Activated CD4-positive, alpha-beta T cell treated with anti-CD3 and anti-CD28 coated beads, Interleukin-2, amount 10 ng/mL, durations not matched to agents 7 days and 5 days (primary cell): ENCODE measurements at places on chromosomes 11 and 22. TPM values are rescaled to one million over a fixed set of nuclear protein-coding genes. Genes with fewer than 3 reads are reported as not detected.

The CCDC15 gene
- total RNA-seq = 9.0 TPM

The TUBA8 gene
- 2.2 TPM for total RNA-seq

The HEPN1 gene
- not detected for total RNA-seq

The RFPL3 gene
- total RNA-seq = not detected

The RASSF10 gene
- not detected for total RNA-seq

The OR5F1 gene
- not detected for total RNA-seq

The SDHAF2 gene
- total RNA-seq = 48.3 TPM

The AMOTL1 gene
- 3.1 TPM for total RNA-seq

The TRPM5 gene
- total RNA-seq = not detected

The MPZL2 gene
- total RNA-seq = 6.0 TPM

The NPTXR gene
- 1.1 TPM for total RNA-seq

The DCHS1 gene
- 0.40 TPM for total RNA-seq

DNA sequence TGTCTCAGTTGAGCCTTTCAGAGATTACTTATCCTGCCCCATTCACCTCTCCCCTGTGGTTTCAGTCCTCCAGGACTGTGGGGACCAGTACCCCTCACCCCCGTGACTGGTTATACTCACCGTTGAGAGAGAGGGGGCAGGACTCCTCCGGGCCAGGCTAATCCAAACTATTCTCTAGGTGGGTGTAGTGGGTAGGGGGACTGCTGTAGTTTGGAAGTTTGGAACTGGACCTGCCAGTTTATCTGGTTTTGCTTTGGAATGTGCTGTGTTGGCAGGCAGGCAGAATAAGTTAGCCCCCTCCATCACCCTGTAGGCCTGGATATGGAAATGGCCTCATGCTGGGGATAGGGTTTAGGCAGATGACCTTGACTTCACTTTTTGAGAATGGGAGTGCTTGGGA is 13.5 kb downstream of the TEAD1 start:
- DNase-seq = no peak

- DNase-seq = no peak
These were observed 1.2 kb downstream of the TSPAN32 start for GRCh38 chr11:2302896-2303626.

GRCh38 chr11:106231591-106231990 is 154.1 kb downstream of the AASDHPPT start:
- DNase-seq = no peak

DNA sequence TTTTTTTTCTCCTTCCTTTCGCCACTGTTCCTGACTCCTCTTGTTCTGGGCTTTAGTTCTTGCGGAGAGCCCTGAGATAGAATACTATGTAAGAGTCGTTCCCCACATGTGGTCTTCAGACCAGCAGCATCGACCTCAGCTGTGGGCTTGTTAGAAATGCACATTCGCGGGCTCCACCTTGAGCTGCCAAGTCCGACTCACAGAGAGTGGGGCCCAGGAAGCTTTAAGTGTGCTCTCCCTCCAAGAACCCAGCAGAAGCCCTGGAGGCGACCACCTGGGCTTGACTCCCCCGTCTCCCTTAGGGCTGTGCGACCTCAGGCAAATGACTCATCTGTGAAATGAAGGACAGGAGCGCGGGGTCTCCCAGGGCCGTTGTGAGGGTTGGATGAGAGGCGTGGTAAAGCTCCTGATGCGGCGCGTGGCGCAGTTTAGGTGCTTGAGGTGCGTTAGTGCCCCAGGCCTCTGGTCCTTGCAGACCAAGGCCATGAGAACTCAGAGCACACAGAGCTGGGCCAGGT is 18.8 kb downstream of the SAMM50 start:
- DNase-seq = no peak

DNA sequence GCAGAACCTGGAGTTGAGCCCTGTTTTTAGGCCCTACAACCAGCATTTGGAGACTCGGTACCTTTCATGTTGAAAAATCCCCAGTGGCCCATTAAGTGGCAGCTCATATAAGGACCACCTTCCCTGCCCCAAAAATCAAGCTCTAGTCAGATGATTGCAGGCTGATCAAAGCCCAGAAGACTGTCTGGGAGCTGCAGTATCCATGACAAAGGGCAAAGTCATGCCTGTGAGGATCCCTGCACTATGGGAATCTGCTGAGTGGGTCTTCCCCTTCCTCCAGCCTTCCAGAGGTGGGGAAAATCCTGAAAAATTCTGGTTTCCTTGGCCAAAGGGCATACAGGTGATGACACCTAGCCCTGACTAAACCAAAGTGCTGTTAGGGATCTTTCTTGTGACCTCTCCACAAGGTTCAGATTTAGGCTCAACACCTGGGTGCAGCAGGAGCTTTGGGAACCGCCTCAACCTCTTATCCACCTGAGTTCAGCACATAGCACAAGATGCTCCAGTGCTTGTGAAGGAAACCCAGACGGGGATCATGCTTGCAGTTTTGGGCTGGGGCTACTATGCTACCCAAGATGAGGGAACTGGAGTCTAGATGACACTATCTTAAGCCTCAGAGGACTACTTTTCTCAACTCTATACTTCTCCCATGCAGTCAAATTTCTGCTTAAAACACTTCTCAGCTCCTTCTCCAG is 1.2 kb upstream of the TRIM3 start:
- no peak for DNase-seq

DNA sequence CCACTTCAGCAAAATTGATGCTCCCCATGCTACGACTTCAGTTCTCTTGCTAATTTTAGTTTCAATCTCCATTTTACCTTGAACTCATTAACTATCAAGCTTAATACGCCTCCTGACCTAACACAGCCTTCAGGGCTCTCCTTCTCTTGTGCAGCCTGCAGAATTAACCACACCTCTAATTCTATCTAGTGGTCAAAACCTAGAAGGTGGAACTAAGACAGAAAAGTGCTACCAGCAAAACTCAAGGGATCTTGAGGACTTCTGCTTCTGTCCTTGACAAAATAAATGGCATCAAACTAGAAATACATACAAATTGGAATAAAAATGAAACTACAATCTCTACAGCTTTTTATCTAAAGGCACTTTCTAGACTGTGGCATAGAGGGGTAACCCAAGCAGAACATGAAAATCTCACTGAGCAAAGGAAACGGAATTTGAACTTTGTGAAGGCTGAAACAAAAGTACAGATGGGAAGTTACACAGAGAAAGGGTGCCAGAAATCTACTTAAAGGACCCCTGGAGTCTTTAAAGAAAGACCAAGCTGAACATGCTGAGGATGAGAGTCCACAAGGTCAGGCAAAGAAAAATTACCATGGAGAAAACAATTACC is 10.7 kb downstream of the CWF19L2 start:
- DNase-seq = no peak

GRCh38 chr22:37672206-37672919 is 3.1 kb upstream of the LGALS1 start:
- peak; percentile 33 for DNase-seq

DNA sequence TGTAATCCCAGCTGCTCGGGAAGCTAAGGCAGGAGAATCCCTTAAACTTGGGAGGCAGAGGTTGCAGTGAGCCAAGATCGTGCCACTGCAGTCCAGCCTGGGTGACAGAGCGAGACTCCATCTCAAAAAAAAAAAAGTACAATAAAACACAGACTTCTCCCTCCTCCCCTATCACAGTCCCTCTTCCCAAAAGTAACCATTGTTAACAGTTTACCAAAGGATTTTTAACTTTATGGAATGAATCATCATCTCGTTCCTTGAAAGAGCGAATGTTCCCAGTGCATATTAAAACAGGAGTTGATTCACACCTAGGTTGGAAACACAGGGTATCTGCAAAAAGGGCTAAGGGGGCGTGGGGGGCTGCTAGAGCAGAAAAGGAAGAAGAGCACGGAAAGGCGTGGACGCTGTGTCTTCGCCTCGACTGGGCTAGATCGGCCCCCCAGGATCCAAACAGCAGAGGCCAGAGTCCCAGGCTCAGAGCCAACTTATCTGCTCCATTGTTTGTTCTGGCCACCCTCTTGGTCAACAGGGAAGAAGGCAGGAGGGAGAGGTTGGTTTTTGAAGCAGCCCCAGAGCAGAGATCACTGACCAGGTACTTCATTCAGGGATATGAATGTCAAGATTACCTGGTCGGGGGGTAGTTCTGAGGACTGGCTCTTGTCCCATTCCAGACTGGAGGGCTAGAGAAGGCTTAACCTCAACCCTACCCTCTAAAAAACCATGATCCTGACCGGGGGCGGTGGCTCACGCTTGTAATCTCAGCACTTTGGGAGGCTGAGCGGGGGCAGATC is 2.1 kb upstream of the AHNAK start:
- no peak for DNase-seq

DNA sequence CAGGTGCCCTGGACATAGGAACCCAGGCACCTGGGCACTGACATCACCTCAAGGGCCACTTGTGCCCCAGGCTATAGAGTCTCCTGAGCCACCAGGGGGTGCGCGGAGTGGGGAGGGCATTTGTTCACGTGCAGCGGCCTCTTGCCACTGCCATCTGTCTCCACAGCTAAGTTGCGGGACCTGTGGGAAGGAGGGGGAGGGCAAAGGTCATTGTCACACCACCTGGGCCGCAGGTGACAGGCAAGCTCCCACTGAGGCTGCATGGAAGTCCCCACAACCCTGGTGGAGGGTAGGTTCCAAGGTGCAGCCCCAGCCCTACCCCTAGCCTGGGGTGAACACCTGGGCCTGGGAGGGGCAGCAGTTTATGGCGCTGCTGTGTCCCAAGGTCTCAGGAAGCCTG is 79.5 kb downstream of the PIWIL3 start:
- DNase-seq = no peak

GRCh38 chr22:30224161-30224857 is 22.2 kb downstream of the LIF start:
- DNase-seq = no peak

DNA sequence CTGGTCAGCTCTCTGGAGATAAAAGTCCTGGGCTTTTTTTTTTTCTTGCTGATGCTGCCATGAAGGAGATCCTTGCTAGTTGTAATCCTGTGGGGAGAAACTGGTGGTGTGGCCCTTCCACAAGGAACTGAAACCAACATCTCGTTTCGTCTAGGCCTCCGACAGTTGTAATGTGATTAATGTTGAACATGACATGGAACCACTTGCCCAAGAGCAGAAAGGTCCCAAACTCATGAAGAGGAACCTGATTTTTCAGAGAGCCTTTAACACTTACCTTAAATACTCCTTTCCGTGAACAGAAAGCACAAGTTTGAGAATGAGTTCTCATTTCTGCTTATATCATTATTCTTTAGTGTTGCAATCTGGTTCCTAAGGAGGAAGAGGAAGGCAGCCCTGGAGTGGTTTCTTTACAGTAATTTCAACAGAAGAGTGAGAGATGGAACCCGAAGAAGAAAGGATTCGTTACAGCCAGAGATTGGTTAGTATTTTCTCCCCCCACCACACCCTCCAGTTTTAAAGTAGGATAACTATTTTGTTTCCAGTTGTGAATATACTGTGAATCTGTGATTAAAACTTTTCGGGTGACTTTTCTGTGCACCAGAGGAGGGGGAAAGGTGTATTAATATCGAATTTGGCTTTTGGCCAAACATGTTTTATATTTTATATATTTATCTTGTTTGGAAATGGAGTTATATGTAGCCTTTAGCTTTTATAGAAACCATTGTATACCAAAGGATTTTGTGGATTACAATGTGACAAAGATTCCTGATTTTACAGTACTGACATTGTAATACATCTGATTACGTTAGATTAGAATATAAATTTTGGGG is 2.0 kb downstream of the KDM2A start:
- peak; percentile 32 for DNase-seq

GRCh38 chr11:113338730-113339129 is 24.3 kb downstream of the TTC12 start:
- no peak for DNase-seq

DNA sequence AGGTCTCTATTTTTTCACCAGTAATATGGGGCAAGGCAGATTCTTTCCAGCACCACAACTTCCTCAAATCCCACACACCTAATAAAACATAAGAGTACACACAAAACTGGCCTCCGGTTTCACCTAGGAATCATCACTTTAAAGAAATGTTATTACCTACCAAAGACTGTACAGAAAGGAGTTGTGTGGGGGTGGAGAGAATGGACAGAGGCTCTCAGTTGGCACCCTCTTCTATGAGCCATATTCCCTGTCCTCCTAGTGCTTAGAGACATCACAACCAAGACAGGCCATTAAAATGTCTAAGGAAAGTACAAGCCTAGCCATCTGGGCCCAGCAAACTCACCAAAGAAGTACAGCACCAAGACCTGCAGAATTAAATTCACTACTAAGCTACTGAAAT is 56.1 kb downstream of the RBFOX2 start:
- DNase-seq = no peak

- DNase-seq = no peak
These were observed 521 bp upstream of the PTS start for GRCh38 chr11:112225753-112226061.

DNA sequence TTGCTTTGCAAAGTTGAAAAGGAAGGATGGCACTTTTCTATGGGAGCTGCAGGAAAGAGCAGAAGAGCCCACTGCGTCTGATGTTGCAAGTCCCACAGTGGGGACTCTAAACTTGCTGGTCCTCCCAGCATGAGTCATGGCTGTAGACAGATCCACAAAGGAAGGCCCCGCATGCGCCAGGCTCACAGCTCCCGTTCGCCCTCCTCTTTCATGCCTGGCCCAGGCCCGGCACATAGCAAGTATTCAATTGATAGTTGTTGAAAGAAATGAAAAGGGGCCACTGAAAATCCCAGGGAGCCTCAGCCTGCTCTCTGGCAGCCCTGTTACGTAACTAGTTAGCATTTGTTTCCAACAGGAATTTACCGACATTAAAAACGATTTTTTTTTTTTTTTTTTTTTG is 18.9 kb downstream of the AP1B1 start:
- no peak for DNase-seq

DNA sequence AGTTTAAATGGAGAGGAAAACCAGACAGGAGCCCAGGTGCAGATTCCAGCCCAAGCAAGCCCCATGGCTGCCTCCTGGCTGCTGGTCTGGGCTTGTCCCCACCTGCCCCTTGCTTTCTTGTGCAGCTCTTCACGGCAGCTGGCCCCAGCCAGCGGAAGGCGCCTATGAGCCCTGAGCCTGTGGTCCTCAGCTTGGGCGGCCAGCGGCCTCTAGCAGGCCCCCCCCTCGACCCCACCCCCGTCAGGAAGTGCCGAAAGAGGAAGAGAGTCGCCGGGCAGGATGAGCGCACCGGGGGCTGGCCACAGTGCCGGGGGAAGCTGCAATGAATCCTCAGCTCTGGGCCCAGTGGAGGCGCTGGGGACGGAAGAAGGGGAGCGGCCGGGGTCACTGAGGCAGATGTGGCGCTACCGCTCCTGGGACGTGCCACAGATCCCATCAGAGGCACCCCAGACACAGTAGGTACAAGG is 2.1 kb upstream of the DGKZ start:
- DNase-seq = no peak

GRCh38 chr11:109783840-109784239 is 309.4 kb upstream of the ZC3H12C start:
- DNase-seq = no peak

DNA sequence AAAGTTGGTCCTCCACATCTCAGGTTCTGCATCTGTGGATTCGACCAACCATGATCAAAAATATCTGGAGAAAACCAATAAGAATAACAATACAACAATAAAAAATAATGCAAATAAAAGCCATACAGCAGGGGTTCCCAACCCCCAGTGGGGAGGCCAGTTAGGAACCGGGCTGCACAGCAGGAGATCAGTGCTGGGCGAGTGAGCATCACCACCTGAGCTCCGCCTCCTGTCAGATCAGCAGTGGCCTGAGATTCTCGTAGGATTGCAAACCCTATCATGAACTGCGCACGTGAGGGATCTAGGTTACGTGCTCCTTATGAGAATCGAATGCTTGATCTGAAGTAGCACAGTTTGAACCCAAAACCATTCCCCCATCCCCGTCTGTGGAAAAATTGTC is 25.4 kb upstream of the MYO18B start:
- DNase-seq = no peak

GRCh38 chr11:67117176-67117575 is 1.9 kb upstream of the KDM2A start:
- DNase-seq = no peak

- DNase-seq = no peak
These were observed 91.4 kb downstream of the EFCAB6 start for GRCh38 chr22:43720716-43721115.
